ENCODE measurements at places on chromosomes 5 and 9.

DNA sequence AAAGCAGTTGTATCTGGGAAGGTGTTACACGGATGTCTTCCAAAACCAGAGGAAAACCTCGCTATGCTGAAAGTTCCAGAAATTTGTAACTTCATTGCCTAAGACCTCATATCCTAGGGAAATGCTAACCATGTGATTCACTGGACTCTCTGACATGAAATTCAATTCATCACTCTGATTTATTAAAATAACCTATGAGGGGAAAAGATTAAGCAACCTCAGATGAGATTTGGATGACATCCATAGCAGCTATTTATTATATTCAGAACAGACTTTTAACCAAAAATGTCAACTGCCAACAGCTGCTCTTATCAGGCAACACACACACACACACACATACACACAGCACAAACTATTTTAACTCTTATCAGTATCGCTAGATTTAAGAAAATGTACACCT lies 1006.4 kb upstream of the CTNND2 start:
- no peak for DNase-seq

DNA sequence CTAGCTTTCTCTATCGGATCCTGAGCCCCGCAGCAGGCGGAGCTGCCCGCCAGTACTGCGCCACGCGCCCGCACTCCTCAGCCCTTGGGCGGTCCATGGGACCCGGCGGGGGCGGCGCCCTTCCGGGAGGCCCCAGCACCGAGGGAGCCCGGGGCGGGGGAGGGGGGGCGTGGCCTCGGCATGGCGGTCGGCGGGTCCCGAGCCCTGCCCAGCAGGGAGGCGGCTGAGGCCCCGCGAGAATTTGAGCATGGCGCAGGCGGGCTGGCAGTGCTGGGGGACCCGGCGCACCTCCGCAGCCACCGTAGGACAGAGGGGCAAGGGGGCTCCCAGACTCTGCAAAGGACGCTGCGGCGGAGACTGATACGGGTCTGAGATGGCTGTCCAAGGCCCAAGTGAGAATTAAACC lies 6.8 kb downstream of the ZDHHC11B start:
- no peak for DNase-seq

GRCh38 chr9:7067169-7067568 lies 309.4 kb downstream of the KDM4C start:
- DNase-seq, result no peak

- no peak for DNase-seq
Measured at GRCh38 chr5:33235824-33236223, 204.9 kb upstream of the TARS1 start.

DNA sequence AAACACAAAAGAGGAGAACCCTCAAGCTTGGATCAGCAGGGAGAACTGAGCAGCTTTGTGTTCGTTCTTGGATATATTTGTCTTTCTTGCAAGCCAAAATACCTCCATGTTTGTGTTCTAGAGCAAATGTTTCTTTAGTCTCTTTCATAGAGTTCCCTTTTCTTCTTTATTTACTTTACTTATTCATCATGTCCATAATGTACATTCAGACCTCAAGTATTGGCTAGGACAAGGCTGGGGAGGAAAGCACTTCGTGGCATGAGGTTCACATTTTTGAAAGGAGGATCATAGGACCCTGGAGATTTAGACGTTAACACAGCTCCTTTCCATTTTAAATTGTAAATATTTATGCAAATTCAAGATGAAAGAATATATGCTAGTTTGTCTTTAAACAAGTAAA lies 590.2 kb upstream of the MEF2C start:
- no peak for DNase-seq

- DNase-seq, result no peak
Measured at GRCh38 chr9:113563826-113564497, 100.4 kb downstream of the RGS3 start.

GRCh38 chr9:110351009-110351467 lies 13.4 kb upstream of the TXNDC8 start:
- DNase-seq, result no peak

- no peak for DNase-seq
Measured at GRCh38 chr5:135303582-135304173, 95.4 kb downstream of the MACROH2A1 start.

DNA sequence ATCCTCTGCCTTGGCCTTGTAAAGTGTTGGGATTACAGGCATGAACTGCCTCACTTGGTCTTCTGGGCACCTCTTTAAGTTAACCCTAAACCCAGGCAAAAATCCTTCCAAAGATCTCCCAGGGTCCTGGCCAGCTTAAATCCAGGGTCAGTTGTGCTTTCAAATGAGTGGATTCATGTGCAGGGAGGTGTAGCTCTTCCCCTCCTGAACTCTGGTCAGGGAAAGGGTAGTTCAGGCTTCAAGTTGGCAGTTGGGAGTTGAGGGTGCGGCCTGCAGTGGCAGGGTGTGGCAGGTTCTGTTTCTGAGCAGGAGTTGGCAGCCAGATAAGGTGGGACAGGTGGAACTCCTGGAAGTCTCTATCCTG lies 3.6 kb downstream of the HNRNPAB start:
- no peak for DNase-seq

GRCh38 chr5:32777222-32777621 lies 66.1 kb downstream of the NPR3 start:
- DNase-seq, result no peak

DNA sequence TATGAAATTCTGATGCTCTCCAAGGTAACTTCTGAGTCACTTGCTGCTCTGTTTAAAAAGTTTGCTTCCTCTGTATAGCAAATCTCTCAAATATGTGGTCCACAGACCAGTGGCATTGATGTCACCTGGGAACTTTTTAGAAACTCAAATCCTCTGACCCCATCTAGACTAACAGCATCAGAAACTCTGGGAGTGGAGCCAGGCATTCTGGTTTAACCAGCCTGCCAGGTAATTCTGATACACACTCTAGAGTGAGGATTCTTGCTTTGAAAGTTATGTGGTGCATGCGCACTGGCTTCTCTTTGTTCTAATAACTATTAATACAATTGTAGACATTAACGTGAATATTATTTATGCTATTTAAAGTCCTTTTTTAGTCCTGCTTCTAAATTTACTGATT lies 298.1 kb downstream of the SLF1 start:
- DNase-seq, result no peak

- DNase-seq, result no peak
Measured at GRCh38 chr5:7671381-7671993, 179.4 kb downstream of the CFAP90 start.

- no peak for DNase-seq
Measured at GRCh38 chr5:154368041-154368800, 77.6 kb upstream of the SAP30L start.

GRCh38 chr5:105730982-105731381 lies 1939.8 kb downstream of the EFNA5 start:
- no peak for DNase-seq

GRCh38 chr9:121048175-121048574 lies 1.9 kb downstream of the C5 start:
- no peak for DNase-seq

GRCh38 chr5:137734962-137735554 lies 831 bp downstream of the KLHL3 start:
- DNase-seq, result no peak

DNA sequence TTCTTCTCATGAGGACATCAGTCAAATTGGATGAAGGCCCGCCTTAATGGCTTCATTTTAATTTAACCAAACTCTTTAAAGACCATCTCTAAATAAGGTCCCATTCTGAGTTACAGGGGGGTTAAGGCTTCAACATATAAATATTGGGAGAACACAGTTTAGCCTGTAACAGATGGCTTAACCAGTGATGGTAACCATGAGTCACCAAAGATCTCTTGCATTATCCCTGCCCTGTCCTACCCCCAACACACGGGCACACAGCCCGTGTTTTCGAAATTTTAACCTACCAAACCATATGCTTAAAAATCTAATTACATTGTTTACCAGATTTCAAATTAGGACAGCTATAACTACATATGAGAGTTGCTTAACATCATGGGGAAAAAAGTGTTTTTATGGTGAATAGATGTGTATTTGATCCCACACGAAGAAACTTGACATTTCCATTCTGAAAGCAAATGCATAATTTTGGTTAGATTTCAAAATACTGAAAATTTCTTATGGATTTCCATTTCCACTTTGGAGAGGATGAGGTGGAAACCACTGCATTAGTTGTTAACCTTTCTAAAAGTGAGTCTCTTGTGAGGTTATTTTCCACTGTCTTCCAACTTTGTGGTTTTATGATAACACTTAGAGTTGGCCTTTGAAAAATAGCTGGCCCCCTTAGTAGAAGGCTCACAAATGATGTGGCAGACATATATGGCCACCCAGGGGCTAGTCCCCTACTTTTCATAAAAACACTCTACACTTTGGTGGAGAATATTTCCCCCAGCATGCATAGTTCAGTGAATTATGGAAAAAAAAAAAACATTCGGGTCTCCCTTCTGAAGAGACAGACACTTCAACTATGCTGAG lies 849.3 kb downstream of the TLE1 start:
- no peak for DNase-seq

- no peak for DNase-seq
Measured at GRCh38 chr9:103898550-103898949, 195.6 kb upstream of the SMC2 start.

- no peak for DNase-seq
Measured at GRCh38 chr9:114737118-114737517, 55.1 kb upstream of the TEX48 start.

DNA sequence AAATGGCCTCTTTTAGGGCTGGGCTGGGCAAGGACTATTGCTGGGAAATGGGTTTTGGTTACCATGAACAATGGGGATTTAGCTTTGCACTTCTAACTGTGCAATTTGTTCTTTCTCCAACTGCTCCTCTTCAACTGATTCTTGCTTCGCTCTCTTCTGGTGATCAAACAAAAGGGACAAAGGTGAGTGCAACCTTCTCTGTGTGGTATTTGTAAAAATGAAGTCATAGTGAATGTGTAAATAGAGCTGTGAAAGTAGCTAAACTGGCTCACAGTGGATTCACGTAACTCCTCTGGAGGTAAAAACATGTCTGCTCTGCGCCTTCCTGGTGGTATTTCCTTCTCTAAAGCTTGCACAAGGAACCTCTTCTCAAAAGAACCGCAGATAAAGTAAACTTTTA lies 20.9 kb upstream of the SPINK14 start:
- no peak for DNase-seq

- no peak for DNase-seq
Measured at GRCh38 chr9:134868751-134869553, 11.7 kb upstream of the FCN2 start.

DNA sequence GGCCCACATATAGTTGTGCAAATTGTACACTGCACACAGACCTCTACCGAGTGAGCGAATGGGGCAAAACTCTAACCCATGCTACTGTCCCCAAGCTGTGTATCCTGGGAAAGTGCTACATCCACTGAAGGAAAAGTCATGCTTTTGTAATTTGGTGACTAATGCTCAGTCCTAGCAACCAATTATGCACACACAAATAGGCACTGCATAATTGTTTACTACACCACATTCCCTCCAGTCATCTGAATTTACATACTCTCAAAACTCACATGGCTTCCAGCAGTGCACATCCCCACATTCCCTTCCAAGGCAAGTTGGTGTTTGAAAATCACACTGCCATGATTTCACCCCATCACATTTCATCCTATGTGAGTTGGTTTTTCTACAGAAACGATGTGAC lies 125.9 kb upstream of the OSMR start:
- no peak for DNase-seq

DNA sequence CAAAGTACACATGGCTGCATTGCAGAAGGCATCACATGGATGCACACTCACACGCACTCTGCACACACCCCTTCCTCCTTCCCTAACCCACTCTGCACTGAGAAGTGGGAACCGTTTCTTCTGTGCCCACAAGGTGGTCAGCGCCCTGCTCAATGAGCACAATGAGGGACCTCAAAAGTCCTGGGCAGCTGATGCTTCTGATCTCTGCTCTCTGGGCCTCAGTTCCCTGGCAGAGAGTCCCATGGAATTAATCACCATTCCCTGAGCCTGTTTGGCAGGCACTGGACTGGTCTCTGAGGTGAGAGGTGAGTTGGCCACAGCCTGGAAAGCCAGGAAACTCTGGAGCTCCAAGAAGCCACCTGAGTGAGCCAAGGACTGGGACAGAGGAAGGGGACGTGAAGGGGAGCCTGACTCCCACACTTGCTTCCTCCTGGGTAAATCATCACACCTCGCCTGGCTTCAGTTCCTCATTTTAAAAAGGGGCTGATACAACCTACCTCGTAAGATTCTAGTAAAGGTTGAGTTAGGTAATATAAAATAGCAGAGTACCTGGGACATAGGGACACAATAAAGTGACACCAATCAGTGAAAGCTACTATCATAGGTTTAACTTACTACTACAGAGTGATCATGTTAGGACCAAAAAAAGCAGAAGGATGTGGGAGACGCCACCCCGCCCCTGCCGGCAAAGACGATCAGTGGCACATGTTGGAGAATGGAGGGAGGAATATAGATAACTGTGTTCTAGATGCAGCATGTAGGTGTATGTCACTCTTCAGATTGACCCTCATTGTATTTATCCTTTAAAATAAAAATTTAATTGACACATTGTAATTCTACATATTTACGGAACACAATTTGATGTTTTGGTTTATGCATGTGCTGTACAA lies 21.1 kb upstream of the IGFBPL1 start:
- no peak for DNase-seq

DNA sequence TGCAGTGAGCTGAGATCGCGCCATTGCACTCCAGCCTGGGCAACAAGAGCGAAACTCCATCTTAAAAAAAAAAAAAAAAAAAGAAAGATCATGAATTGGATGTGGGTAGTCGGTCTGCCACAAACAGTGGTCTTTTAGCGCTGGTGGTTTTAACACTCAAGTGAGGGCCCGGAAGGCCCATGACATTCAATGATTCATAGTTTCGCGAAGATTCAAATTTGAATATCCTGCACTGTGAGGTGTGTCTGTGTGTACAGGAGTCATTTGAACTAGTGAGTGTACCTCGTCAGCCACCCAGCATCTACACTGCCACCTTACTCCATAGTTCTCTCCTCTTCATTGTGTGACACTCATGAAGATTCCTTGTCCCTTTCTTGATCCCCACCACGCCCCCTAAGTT lies 41.3 kb downstream of the CFAP77 start:
- DNase-seq, result no peak

GRCh38 chr5:3002230-3002629 lies 250.8 kb upstream of the IRX2 start:
- DNase-seq, result no peak

DNA sequence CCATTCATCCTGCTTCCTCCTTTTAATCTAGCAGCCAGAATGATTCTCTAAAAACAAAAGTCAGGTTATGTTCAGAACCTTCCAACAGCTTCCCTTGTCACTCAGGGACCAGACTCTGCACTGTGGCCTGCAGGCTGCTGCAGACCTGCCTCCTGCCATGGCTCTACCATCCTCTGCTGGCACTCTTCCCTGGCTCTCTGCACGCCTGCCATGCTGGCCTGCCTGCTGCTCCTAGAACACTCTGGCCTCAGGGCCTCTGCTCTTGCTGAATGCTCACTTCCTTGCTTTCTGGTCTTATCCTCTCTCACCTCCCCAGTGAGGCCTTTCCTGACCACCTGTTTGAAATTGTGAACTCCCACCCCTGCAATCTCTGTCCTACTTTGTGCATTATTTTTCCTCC lies 149.4 kb downstream of the CD180 start:
- DNase-seq, result no peak

DNA sequence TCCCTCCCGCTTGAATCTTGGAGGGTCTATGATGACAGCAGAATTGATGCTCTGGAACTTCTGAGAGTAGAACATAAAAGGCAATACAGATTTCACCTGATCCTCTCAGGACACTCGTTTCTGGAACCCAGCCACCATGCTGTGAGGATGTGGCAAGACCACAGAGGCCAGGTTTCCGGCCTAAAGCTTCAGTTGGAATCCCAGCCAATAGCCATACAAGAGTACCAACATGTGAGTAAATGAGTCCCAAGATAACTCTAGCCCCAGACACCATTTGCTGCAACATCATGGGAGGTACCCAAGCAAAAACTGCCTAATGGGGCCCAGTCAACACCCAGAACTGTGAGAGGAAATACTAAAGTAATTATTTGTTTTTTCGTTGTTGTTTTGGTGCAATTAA lies 65.7 kb upstream of the MARCHF11 start:
- no peak for DNase-seq
